ENCODE measurements at places on chromosomes 3 and 15.

GRCh38 chr15:88312941-88313579 is 56.5 kb upstream of the NTRK3 start:
- no peak for DNase-seq

- no peak for DNase-seq
These were observed 35.7 kb upstream of the DLG1 start for GRCh38 chr3:197333901-197334639.

- no peak for DNase-seq
These were observed 116.6 kb downstream of the DNAJB8 start for GRCh38 chr3:128349963-128350599.

- no peak for DNase-seq
These were observed 4.3 kb downstream of the SIDT1 start for GRCh38 chr3:113536627-113537101.

DNA sequence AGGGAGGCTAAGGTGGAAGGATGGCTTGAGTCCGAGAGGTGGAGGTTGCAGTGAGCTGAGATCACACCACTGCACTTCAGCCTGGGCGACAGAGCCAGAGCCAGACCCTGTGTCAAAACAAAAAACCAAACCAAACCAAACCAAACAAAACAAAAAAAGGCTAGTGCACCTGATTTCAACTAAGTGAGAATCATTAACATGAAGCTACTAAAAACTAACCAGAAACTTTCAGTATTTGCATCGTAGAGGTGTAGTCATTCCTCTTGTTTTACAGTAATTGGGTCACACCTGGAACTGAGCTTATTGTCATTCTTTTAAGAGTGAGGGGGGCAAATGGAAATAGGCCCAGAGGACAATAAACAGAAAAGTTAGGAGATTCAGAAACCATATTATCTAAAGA is 58.5 kb downstream of the ST6GAL1 start:
- DNase-seq = no peak

DNA sequence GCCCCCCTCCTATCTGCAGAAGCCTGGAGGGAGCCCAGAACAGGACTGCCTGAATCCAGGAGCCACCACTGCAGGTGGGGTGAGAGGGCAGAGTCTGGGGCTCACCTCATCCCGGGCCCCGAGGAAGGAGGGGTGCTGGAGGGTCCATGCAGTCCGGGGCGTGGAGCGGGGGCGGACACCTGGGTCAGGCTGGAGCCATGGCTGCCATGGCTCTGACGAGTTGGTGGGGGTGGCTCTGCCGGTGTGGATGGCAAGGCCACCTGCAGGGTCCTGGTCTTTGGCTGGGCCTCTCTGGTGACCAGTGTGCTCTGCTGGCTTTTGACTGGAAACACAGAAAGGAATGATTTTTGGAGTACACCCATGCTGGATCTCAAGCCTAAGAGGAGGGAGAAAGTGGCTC is 47.4 kb downstream of the DZIP1L start:
- DNase-seq = no peak

- no peak for DNase-seq
These were observed 89.4 kb upstream of the CDAN1 start for GRCh38 chr15:42826251-42826890.

DNA sequence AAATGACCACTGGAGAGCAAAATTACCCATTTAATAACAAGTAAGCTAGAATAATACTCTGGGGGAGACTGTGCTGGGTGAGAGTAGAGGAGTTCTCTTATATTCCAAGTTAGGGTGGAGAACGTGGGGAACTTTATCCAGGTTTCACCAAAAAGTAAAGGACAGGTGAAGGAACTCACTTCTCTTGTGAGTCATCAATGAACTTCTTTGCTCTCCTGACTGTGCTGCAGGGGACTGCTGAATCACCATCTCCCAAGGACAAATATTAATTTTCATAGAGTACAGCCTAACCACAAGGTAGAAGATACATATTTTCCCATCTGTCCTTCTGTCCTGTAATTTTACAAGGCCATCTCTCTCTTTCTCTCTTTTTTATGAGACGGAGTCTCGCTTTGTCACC is 8.3 kb upstream of the PDCD6IP start:
- no peak for DNase-seq

- no peak for DNase-seq
These were observed 6.7 kb downstream of the SRP14 start for GRCh38 chr15:40032125-40032839.

DNA sequence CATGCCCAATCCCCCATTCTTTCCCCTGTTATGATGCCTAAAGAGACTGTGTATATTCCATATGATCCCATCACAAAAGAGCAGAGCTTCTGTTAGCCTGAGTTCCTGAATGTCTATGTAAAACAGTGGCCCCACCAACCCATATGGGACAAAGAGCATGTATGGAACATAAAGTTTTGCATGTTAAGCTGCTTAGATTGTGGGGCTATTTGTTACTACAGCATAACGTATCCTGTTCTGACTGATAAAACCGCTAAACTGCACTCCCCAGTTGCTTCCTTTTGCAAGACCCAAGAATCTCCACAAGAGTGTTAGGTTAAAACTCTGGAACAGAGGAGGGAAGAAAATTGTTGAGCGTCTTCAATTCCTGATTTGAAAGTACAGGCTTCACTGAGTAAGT is 154.8 kb downstream of the ALDH1A2 start:
- no peak for DNase-seq

DNA sequence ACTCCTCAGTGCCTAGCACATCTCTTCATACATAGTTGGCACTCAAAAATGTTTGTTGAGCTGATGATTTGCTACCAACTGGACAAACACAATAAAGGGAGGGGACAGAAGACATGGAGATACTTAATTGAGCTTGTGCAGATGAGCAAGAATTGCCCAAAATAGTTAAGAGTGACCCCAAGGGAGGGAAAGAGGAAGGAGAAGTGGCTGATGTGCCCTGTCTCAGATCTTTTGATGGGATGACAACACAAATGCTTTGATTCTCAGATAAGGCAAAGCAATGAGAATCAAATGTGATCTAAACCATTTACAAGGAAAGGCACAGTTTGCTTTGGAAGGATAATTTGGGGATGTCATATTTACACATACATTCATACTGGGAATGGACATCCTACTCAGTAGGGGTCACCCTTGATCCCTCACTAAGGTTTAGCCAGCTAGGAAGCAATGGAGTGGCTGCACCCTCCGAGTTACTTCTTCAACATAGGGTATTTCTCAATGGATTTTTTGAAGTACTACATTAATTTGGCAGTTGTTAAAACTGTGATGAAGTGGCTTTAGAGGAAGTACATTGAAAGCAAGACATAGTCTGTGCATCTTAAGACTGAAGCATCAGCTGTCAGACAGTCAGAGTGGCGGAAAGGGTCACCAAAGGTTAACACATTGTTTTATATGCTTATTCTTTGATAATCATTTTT is 21.9 kb upstream of the SSR3 start:
- DNase-seq = no peak

- DNase-seq = no peak
These were observed 11.9 kb downstream of the ASB7 start for GRCh38 chr15:100614336-100614735.

GRCh38 chr3:170839518-170840100 is 30.4 kb downstream of the RPL22L1 start:
- DNase-seq = no peak

DNA sequence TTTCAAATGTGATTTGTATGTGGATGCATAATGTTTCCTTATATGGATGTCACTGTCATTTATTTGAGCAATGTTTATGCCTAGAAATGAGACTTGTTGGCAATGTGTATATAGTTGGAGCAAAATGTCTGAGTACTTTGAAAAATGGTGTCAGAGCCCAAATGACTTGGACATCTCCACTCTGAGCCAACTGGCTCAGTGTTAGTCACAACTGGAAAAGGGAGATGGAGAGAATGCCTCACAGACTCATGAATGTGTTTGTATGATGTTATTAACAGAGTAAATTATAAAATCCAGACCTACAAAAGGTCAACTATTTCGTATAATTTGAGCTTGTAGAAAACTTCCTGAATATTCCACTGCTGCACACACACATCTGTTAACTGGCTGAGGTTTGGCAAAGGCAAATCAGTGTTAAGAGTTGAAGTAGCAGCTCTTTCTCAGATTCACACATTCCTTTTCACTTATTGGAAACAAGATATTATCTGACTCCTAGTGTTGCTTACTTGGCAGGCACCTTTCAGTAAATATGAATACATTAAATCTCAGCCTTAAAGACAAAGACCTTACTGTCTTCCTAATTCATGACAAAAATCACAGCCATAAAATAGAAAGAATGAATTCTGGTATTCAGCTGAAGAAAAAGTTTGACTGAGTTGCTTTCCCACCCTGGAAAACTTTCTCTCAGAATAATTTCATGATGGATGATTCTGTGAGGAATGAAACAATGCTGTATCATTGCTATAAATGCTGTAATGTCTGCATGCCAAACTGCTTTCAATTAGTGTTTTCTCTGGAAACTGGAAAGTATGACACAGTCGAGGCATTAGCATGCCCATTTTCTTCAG is 27.0 kb downstream of the ADIPOQ start:
- DNase-seq = no peak

- DNase-seq = no peak
These were observed 96.3 kb upstream of the ZBED2 start for GRCh38 chr3:111691293-111691909.

DNA sequence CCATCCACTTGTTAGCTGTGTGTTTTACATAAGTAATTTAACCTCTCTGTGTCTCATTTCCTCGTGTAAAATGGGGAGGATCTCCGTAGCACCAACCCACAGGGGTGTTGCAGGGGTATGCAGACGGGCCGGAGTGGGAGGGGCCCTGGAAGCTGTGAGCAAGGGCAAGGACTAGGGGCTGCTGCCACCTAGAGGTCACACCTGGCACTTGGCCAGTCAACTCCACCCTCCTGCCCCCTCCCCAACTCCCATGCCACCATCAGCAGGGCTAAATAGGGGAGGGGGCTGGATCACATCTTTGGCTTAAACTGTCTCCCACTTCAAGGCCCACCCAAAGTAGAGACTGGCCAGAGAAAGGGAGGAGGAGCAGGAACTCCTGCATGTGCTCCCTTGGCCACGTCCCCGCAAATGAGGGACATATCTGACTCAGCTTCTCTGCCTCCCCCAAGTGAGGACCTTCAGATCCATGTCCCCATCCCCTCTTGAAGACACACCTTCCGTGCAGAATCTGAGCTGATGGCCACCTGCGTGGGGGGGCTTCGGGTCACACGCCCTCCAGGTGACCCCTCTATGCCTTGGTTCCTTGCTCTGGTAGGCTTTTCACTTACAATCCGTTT is 2.6 kb downstream of the CCDC9B start:
- DNase-seq = no peak

- DNase-seq = no peak
These were observed 5.1 kb upstream of the KLHL40 start for GRCh38 chr3:42680271-42680670.
